Activated T-helper 1 cell treated with anti-CD3 and anti-CD28 coated beads, Interleukin-2, amount 50 U/mL, for 16 hours (primary cell): ENCODE measurements at places on chromosomes 7 and 10.

GRCh38 chr10:23198940-23199767 lies 7.0 kb downstream of the PTF1A start:
- DNase-seq: no peak

DNA sequence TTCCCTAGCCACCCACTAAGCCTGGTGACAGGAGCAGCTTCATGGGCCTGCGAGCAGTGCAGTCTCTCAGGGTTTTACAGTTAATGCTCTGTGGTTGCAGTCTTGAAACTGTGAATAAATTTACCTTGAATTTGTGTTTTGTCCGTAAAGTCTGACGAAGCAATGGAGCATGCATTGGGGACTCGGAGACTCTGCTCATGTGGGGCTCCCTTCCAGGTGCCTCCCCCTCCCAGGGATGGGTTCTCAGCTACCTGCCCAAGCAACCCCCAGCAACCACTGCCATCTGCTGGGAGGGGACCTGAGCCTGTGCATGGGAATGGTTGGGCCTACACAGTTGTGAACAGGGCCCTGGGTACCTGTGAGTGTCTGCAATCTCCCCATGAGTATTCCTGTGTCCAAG lies 36.3 kb upstream of the IKZF1 start:
- no peak for DNase-seq

GRCh38 chr10:88048312-88048711 lies 184.9 kb downstream of the PTEN start:
- no peak for DNase-seq

GRCh38 chr10:120432209-120432608 lies 24.8 kb upstream of the PLPP4 start:
- DNase-seq: no peak

DNA sequence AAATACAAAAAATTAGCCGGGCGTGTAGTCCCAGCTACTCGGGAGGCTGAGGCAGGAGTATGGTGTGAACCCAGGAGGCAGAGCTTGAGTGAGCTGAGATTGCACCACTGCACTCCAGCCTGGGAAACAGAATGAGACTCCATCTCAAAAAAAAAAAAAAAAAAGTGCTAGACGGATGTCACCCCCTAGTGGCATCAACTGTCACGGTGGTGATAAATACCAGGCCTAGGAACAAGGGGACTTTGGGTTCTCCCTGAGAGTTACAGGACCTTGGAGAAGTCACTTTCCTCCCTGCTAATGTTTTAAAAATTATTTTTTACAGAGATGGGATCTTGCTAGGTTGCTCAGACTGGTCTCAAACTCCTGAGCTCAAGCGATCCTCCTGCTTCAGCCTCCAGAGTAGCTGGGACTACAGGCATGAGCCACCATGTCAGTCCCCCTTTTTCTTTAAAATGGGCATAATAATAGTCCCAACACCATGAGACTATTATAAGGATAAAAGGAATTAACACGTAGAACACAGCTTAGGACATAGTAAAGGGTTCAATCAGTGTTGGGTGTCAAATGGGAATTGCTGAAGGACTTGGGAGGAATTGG lies 2.6 kb upstream of the TMEM130 start:
- DNase-seq: no peak

- no peak for DNase-seq
Observed at GRCh38 chr7:725223-726005, 1.1 kb upstream of the DNAAF5 start.

DNA sequence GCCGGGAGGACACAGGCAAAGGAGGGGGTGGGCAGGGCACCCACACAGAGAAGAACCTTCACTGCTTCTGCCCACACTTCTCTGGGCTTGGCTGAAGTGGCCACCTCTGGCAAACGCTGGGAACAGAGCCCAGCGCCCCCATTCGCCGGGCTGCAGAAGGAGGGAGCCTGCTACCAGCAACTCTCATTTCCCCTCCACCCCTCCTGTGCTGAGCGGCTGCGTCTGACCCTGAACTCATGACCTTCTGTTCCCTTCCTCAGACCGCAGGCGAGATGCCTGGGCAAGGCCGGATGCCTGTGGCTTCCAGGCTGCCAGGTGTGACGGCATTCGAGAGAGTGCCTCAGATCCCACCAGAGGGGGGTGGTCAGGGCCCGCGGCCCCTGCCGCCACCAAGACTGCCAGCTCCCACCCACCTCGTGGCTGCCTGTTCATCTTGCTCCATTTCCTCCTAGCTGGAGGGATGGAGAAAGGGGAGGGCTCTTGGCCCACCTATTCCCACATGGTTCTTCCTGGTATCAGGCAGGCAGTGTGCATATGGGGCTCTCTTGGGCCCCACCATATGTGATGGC lies 19.8 kb downstream of the DNAJB12 start:
- peak; percentile 62 for DNase-seq

DNA sequence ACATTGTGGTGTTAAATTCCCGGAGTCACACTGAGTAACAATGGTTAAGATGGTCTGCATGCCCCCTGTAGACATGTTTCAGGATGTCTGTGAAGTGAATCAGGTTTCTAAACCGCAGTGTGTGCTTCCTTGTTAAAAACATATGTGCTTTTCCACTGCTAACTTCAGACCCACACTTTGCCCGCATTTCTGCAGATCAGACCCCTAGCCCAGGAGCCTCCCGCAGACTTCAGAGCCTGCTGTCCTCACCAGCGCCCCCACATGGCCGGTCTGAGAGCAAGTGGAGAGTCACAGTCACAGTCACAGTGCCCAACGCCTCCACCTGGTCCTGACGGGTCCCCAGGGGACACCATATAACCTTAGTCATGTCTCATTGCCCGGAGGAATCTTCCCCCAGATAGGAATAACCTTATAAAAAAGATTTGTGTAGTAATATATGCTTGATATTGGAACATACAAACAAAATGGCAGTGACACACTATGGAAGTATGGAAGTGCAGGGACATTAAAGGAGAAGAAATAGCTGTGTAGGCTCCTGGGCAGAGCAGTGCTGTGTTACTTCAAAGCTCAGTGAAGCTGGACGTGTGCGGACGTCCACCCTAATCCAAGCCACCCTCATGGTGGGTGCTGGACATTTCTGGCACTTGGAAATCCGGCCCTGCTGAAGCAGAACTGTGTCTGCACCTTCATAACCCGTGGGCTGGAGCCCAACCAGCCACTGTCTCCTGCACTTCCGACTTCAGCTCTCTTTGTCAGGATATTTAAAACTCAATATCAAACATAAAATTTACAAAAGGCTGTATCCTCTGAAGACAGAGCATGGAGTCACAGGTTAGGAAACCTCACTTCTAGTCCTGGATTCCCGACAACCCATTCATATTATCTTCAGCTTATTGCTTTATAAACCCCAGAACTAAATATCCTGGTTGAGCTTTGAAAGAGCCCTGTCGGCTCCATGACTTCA lies 29.0 kb downstream of the GSTO2 start:
- DNase-seq: no peak

GRCh38 chr7:95544171-95544570 lies 52.1 kb downstream of the PDK4 start:
- no peak for DNase-seq

DNA sequence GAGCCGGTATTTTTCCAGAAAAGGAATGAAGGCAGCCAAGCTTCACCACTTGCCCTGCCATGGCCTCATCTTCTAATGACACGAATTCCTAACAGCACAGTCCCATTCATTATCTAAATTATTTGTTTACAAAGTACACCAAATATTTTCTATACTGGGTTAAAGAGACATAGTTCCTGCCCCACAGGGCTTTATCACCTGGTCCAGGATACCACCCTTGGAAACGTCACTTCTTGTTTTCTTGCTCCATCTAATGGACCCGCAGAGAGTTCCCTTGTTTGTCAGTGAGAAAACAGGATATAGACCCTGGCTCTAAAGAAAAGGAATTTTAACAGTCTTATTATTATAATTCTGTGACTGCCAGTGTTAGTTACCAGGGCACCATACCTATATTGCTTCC lies 1165.4 kb downstream of the GATA3 start:
- DNase-seq: no peak

GRCh38 chr10:128364631-128365030 lies 238.4 kb upstream of the MKI67 start:
- DNase-seq: no peak
